ENCODE measurements at places on chromosomes 7 and 10.

DNA sequence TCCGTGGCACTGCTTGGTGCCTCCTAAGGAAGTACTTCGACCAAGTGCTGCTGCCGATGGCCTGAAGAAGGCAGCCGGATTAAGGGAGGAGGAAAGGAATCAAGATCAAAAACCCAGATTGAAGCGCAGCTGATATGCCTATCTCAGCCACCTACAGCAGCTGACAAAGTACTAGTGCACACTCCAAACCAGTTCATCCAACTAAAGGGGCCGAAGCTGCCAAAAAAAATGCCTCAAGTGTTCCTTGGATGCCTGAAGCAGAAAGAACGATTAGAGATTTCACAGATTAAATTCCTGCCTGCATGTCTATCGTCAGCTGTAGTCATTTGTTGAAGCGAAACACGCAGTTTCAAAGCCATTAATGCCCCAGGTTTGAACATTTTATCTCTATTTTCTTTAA lies 65.7 kb downstream of the TNRC18 start:
- peak overlapping the region; percentile 51 for H3K27ac ChIP-seq
- H3K36me3 ChIP-seq: peaks cover 45% of the 10 kb centered on the region
- H3K4me1 ChIP-seq: peaks cover 19% of the 10 kb centered on the region

DNA sequence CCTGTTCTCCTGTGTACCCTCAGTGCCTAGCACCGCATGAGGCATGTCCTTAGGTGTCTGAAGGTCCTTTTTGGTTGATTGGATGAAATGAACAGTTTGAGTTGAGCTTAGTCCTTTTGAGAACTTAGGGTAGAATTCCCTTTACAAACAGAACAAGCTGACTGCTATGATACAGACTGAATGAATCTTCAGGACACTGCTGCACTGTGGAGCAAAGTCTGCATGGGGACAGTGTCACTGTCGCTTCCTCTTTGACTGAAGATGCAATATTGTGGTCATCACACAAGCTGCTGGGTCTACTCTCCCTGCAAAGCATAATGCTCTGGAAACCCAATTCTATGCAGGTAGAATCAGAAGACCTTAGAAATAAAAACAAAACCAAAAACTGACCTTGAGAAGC lies 8.6 kb upstream of the PLAU start:
- H3K4me1 ChIP-seq: peaks cover 13% of the 10 kb centered on the region
- H3K27me3 ChIP-seq: no peaks in the 10 kb centered on the region
- no peak for DNase-seq
- no peak overlapping the region for H3K4me3 ChIP-seq

DNA sequence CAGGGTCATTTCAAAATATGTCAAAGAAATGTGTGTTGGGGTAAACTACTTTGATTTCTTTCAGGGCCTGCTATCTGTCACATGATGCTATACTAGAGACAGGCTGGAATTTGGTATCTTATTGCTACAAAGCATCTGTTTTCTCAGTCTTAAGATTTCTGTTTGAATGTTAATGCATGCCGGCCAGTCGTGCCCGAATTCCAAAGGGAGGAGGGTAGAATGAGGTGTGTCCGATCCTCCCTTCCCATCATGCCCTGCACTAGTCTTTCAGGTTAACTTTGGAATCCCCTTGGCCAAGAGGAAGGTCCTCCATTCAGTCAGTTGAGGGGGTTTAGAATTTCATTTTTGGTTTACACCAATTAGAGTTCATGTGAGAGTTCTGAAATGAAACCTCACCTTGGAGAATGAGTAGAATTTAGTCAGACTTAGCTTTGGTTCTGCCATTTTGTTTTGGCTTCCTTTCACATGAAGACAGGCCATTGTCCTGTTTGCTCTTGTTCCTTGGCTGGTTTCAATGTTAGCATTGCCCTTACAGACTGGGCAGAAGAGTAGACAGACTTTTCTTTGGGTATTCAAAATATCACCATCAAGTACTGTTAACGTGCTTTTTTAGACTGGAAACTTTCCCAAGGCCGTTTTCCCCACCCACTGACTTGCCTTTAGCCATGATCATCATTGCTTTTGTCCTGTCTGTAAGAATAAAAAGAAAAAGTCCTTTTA lies 95.8 kb downstream of the CAMK1D start:
- no peaks in the 10 kb centered on the region for H3K36me3 ChIP-seq
- no peak for DNase-seq
- H3K27me3 ChIP-seq: no peaks in the 10 kb centered on the region
- peaks cover 18% of the 10 kb centered on the region for H3K4me1 ChIP-seq

GRCh38 chr10:71694039-71694501 lies 25.5 kb downstream of the C10orf105 start:
- no peak overlapping the region for H3K4me3 ChIP-seq
- no peak overlapping the region for H3K27ac ChIP-seq
- DNase-seq: no peak
- peaks cover 4% of the 10 kb centered on the region for H3K27me3 ChIP-seq
- no peaks in the 10 kb centered on the region for H3K36me3 ChIP-seq

GRCh38 chr7:111855842-111856227 lies 293.5 kb upstream of the IMMP2L start:
- no peaks in the 10 kb centered on the region for H3K27me3 ChIP-seq
- no peak overlapping the region for H3K27ac ChIP-seq
- no peak overlapping the region for H3K4me3 ChIP-seq
- H3K36me3 ChIP-seq: peaks cover 15% of the 10 kb centered on the region

- H3K27me3 ChIP-seq: peaks cover 22% of the 10 kb centered on the region
Observed at GRCh38 chr10:3294919-3295581, 122.5 kb upstream of the PITRM1 start.

GRCh38 chr10:82866424-82867020 lies 991.5 kb downstream of the NRG3 start:
- no peak overlapping the region for H3K27ac ChIP-seq
- no peak for DNase-seq
- H3K36me3 ChIP-seq: no peaks in the 10 kb centered on the region
- no peaks in the 10 kb centered on the region for H3K4me1 ChIP-seq

DNA sequence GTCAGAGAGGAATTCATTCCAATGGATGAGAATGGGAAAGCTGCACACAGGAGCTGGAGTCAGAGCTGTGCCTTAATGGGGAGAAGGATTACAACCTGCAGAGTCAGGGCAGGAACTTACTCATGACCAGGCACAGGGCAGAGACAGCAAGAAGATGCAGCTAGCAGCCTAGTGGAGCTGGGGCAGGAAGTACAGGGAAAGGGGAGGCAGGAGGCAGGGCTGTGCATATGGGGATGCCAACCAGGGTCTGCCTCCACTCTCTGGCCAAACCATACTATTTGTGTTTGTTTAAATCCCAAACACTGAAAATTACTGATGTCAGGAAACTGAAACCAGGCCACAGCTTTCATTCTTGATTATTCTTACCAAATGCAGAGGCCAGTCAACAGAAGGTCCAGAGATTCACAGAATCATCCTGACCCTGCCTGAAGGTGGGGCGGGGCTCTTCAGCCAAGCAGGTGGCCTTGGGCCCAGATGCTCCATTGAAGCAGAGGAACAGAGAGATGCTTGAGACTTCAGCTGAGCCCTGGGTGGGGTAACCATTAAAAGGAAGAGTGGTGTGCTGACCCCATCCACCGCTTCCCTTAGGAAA lies 461.9 kb downstream of the KCNMA1 start:
- DNase-seq: no peak
- no peak overlapping the region for H3K4me3 ChIP-seq
- H3K4me1 ChIP-seq: peaks cover 4% of the 10 kb centered on the region
- no peak overlapping the region for H3K27ac ChIP-seq

All from mesothelial cell of epicardium (in vitro differentiated cells).